HAP-1 (cell line): ENCODE measurements at places on chromosomes 2 and 18.

DNA sequence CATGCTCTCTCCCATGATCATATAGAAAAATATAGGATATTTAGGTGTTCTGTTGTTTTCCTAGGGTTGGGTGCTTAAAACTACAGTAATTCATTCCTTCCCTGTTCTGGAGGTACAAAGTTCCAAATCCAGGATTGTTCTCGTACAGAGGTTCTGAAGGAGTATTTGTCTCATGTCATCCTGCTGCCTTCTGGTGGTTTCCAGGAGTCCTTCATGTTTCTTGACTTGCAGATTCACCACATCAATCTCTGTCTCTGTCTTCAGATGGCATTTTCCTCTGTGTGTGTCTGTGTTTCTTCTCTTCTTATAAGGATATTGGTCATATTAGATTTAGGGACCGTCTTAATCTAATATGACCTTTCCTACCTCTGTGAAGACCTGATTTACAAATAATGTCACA lies 397.9 kb downstream of the NYAP2 start:
- no peak for DNase-seq

DNA sequence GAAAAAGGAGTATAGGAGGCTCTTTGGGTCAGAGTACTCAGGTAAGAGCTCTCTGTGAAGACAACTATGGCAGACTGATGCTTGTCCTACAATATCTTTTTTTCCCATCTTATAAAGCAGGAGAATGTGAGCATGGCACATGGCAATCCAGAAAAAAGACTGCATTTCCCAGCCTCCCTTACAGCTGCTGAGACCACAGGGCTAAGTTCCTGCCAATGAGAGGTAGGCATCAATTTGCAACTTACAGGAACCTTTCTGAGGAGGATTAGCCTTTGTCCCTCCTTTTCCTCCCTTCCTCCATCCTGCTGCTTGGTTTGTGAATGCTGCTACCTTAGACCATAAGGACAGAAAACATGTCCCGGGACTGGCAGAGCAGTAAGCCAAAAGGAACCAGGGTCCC lies 37.8 kb upstream of the ST8SIA5 start:
- no peak for DNase-seq

DNA sequence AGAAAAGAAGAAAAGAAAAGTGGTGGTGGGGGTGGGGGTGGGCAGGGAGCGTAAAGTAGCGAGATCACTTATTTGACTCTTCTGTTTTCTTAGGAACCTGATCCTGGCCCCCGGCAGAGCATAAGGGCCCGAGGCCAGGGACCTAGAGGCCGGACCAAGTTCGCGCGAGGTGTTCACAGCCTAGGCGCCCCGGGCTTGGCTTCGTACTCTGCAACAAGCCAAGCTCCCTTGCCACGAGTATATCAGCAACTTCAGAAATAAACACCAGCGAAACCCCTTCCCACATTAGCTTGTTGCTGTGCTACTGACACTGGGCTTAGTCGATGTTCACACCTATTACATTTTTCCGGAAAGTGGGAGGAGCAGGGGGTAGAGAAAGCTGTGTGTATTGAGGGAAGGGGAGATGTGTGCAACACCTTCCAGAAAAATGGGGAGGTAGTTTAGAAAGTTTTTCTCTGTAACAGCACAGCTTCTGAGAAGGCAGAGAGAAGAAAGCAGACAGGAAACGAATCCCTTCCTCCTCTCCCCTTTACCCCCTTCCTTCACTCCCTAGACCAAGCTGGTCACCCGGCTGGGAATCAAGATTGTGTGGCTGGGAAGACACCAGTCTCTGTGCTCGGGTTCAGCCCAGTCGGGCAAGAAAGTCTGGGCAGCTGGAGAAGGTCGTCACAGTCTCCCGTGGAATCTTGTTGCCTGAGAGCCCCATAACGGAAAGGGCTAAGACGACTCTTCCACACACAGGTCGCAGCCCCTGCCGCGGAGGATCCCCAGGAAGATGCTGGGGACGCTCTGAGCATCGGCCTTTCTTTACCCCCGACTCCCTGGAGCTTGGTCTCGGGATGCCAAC lies 12.0 kb upstream of the SATB2 start:
- DNase-seq: no peak

DNA sequence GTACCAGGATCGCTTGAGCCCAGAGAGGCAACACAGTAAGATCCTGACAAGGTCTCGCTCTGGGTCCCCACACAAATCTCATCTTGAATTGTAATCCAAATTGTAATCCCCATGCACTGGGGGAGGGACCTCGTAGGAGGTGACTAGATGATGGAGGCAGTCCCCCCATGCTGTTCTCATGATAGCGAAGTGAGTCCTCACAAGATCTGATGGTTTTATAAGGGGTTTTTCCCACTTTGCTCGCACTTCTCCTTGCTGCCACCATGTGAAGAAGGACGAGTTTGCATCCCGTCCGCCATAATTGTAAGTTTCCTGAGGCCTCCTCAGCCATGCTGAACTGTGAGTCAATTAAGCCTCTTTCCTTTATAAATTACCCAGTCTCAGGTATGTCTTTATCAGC lies 46.0 kb upstream of the SERTAD2 start:
- DNase-seq: no peak

GRCh38 chr18:37577051-37577611 lies 11.5 kb upstream of the CELF4 start:
- DNase-seq: peak; percentile 74

- DNase-seq: no peak
Measured at GRCh38 chr2:219575566-219576504, 3.7 kb downstream of the INHA start.

DNA sequence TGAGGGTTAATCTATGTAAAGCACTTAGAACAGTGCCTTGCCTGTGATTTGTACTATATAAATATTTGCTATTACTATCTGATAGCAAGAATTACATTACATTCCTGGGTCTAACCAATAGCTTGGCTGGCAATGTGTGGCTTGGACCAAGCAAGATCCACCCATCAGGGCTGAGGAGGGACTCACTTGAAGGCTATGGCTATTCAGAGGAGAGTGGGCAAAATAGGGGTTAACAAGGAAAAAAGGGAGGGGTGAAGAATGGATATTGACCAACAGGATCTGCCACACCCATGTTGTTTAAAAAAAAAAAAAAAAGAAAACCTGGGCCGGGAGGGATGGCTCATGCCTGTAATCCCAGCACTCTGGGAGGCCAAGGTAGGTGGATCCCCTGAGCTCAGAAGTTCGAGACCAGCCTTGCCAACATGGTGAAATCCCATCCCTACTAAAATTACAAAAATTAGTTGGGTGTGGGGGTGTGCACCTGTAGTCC lies 20.0 kb upstream of the TMBIM1 start:
- no peak for DNase-seq

DNA sequence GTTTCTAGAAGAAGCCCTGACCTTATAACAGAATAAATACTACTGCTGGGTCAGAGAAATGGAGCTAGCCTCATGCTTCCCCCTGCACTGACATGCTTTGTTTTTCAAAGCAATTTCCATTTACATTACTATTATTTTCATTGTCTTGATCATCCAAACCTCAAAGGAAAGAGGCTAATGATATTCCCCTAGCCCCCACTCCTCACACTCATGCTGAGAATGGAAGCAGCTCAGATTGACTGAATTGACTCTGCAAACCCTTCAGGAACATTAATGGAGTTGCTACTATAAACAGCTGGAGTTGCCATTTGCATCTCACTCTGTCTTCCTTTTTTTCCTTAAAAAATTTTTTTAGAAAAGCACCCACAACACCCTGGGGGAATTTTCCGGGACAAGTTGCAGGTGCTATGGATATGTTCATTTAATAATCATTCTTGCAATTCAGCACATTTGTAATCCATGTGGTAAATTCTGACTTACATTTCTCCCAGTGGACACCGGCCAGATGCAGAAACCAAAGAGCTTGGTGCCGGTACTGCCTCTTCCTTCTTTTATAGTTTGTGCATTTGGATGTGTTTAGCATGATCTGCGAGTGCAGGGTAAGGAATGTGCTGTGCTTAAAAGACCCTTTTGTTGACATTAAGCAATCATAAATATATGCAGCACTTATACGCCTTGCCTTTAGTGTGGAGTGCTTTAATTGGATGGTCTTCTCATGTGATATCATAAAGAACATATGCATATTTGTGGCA lies 103.3 kb upstream of the OSR1 start:
- no peak for DNase-seq

GRCh38 chr2:219252570-219252899 lies 508 bp upstream of the TUBA4B start:
- no peak for DNase-seq

- no peak for DNase-seq
Measured at GRCh38 chr2:51387235-51387634, 355.3 kb upstream of the NRXN1 start.

GRCh38 chr2:191556463-191556862 lies 121.5 kb upstream of the NABP1 start:
- no peak for DNase-seq

- DNase-seq: peak; percentile 11
Measured at GRCh38 chr2:169464882-169465281, 14.4 kb upstream of the BBS5 start.

DNA sequence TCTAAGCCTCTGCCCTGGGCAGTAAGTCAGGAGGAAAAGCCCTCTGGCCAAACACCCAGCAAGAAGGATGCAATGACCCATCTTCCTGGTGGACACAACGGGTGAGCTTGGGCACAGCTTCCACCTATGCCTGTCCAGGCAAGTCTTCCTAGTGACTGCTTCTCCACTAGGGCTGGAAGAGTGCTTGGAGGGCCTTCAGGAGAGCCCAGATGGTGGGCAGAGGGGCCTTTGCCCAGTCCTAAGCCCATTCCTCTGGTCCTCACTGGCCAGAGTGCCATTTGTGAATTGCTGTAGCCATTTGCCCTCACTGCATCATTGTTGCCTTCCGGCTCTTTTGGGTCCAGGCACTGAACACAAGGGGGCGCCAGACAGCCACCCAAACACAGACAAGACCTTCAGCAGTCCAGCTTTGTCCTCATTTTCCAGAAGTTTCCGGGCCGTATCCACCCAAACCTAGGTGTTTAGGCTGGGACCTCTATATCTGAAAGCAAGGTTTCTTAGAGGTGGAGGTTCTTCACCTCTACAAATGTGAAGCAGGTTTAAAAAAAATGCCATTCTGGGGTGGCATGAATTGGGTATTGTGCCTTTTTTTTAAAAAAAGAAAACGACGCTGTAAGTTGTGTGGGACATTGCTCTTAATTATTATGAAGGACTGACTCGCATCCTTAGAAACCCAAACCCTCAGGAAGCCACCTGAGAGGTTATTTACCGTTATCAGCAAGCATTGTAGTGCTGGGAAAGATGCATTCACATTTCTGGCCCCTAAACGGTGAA lies 29.5 kb downstream of the PAX8 start:
- peak; percentile 33 for DNase-seq

- no peak for DNase-seq
Measured at GRCh38 chr2:128623776-128624761, 305.4 kb upstream of the HS6ST1 start.

DNA sequence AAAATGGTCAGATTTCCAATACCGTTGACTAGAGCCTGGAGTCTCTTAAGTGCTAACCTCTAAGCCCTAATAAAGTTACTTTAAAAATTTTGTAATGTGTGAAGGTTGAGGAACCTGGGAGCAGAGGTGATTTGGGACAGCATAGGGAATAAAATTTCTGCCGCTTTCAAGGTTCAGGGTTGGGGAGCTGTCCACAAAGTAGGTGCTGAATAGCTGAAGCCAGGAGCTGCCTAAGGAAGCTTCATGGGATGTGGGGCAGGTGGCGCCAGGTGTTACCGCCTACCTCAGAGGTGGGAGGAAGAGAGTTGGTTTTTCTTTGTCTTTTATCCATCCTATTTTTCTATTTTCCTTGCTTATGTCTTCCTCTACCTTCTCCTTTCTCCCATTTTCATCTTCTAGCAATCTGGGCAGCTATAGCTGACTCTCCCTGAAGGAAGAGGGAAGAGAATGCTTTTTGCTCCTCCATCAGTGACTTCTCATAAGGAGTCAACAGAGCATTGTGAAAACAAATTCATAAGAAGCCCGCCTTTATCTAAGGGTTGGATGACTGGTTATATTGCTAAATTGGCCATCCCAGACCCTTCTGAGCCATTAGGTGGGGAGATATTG lies 178.7 kb downstream of the CLIP4 start:
- DNase-seq: peak; percentile 66
